ENCODE measurements at places on chromosomes 6 and 20.

DNA sequence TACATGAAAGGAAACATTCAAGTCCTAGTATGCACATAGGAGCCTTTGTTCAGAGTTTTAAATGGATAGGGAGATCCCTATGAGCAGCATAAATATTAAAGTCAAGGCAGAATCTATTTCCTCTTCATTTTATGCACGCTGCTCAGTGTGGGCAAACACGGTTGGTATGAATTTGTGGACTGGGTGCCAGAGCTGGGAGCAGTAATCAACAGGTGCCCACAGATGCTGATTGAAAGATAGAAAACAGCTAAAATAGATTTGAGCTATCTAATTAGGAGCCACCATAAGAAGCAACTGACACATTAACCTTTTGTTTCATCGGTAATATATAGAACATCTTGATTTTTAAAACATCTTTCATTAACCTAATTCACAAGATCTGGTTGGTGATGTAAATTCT, 175.5 kb downstream of the EYS start:
- DNase-seq, result no peak

- DNase-seq, result no peak
Measured at GRCh38 chr6:98777762-98778161, 56.6 kb upstream of the POU3F2 start.

- no peak for DNase-seq
Measured at GRCh38 chr6:116175344-116175743, 49.4 kb upstream of the COL10A1 start.

DNA sequence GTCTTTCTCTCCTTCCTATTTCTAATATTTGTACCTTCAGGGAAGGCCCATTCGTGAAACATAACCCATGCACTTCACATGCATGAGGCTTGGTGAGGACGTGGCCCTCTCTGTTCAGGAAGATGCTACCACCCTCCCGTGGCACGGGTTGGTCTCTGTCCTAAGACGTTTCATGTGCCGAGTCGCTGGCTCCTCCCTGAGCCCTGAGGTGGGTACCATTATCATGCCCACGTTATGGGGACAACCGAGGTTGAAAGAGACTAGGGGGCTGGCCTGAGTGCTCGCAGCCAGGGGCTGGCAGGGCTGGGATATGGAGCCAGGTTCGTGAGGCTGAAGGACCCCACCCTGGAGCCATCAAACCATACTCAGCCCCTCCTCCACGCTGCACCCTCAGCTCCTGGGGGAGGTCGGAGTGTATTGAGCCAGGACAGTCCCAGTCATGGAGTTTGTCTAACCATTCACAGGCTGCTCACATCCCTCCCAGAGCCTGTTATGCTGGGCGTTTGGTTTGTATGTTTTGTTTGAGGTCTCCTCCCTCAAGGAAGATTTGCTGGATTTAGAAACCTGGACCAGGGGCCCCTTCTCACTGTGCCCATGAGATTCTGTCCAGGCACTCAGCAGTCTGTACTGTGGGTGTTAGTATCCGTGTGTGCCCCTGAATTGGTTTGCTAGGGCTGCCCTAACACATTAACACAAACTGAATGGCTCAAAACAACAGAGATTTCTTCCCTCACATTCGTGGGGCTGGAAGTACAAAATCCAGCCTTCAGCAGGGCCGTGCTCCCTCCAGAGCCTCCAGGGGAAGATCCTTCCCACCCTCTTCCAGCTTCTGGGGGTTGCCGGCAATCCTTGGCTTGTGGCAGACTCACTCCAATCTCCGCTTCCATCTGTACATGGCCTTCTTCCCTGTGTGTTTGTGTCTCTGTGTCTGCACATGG, 88.3 kb downstream of the ANKRD60 start:
- no peak for DNase-seq

DNA sequence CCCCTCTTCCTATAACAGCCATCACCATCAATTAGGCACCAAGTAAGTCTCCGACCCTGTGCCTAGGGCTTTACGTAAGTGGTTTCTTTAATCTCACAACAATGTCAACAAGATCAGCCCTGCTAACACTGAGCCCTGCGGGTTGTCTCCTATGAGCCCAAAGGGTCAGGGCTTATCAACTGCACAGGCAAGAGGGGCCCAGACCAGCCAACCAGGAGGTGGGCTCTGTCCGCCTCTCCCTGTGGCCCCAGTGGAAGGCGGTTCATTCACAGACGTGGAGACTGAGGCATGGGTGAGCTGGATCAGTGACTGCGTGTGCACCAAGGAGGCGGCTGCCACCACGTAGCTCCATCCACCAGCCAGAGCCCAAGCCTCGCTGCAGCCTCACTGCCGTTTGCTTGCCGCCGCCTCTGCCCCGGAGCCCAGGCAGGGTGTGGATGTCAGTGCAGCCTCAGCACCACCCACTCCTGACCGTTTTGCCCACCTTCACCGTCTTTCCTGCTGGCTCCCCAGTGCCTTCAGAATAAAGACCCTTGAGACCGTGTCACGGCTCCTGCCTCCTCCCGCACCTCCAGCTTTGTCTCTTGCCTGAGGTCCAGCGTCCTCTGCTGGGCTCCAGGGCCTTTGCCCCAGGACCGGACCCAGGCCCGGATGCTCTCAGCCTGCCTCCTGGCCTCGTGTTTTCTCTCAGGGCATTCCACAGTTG, 78.7 kb downstream of the DLL1 start:
- no peak for DNase-seq

- DNase-seq, result no peak
Measured at GRCh38 chr20:51249781-51250180, 226.9 kb upstream of the KCNG1 start.

DNA sequence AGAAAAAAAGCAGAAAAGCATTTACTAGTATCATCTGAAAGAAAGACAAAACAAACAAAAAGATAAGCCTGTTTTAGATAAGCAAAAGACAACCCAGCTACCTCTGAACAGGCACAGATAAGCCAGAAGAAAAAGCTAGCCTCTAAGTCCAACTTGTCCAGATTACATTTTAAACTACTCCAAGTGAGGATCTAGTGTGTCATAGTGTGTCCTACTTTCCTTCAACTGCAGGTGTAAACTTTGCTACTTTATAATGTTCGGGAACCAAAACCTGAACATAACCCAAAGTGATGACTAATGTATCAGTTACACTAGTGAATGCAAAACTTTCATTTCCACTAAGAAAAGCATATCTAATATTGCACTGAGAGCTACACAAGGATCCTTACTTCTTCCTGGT, 19.5 kb downstream of the ADNP start:
- no peak for DNase-seq

DNA sequence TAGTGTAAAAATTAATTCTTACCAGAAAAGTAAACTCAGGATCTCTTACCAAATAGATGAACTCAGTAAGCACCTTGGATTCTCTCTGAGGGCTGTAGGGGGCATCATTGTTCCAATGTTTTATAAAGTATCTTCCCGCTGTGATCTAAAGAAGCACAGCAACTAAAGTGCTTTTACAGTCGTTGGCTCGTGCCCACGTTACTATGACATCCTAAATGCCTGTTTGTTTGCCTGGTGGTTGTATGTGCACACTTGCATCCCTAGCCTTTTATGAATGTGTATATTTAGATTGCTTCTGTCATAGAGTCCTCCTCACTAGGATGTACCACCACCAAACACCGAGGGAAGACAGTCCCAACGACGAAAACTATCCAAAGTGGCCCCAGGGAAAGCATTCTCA, 34.5 kb downstream of the SLX4IP start:
- DNase-seq, result peak; percentile 93

DNA sequence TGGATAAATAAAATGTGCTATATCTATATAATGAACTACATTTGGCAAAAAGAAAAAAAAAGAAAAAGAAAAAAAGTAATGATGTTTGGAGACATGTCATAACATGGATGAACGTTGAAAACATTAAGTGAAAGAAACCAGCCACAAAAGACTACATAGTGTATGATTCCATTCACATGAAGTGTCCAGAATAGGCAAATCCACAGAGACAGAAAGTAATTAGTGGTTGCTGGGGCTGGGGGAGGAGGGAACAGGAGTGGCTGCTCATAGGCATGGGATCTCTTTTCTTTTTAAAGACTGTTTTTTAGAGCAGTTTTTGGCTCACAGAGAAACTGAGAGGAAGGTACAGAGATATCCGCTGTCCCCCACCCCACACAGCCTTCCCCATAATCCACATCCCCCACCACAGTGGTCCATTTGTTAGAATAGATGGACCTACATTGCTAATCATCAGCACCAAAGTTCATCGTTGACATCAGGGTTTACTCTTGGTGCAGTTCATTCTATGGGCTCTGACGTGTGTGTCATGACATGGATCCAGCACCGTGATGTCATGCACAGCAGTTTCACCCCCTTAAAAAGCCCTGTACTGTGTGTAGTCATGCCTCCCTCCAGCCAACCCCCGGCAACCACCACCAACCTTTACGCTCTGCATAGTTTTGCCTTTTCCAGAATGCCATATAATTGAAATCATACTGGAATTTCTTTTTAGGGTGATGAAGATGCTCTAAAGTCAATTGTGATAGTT, 240.9 kb upstream of the RREB1 start:
- DNase-seq, result no peak

DNA sequence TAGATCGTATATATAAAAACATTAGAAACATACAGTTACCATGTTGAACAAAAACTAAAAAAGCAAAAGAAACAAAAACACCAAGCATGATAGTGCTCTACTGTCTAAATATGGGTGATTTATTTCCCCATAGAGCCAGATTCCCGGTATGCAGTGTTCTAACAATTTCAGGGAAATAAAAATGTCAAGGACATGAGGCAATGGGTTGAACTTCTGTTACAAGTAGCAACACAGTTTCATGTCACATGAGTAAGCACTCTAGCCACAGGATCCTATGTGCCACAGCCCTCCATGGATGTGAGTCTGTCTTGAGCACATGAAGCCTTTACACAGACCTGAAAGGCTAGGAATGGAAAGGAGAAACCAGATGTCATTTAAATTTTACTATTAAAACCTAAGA, 96.0 kb downstream of the MAP3K5 start:
- no peak for DNase-seq

DNA sequence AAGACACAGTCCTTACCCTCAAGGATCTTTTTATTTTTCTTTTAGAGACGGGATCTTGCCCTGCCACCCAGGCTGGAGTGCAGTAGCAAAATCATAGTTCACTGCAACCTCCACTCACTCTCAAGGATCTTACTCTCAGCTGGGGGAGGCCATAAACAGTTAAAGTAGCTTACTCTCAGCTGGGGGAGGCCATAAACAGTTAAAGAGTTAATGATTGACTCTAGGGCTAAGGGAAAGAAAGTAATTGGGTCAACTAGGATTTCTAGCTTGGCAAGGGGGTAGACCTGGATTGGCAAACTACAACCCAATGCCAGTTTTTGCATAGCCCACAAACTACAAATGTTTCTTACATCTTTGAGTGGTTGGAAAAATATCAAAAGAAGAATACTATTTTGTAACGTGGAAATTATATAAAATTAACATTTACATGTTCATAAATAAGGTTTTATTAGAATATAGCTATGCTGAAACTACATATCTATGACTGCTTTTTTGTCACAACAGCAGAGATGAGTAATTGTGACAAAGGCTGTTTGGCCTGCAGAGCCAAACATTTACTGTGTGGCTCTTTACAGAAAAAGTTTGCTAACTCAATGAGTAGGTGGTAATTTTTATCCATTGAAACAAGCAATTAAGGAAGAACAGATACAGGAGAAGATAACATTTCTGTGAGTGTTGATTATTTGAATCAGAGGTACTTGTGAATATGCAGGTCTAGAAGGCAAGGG, 46.4 kb downstream of the PTPRA start:
- DNase-seq, result no peak

DNA sequence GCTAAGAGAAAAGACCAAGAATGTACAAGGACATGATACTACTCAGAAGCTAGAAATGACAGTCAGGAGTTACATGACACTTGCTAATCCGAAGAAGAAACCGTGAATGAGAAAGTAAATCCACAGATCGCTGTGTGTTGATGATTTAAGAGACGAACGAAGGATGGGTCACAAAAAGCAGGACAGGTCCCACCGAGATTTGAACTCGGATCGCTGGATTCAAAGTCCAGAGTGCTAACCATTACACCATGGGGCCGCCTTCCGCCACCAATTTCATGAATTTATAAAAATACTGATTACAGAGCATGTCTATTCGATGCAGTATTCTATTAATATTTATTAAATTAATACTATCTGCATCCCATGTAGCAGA, 54.0 kb upstream of the BTN3A2 start:
- DNase-seq, result peak; percentile 26

GRCh38 chr6:15734118-15734897, 71.5 kb upstream of the DTNBP1 start:
- no peak for DNase-seq

GRCh38 chr20:47544852-47545251, 43.2 kb downstream of the NCOA3 start:
- DNase-seq, result no peak

DNA sequence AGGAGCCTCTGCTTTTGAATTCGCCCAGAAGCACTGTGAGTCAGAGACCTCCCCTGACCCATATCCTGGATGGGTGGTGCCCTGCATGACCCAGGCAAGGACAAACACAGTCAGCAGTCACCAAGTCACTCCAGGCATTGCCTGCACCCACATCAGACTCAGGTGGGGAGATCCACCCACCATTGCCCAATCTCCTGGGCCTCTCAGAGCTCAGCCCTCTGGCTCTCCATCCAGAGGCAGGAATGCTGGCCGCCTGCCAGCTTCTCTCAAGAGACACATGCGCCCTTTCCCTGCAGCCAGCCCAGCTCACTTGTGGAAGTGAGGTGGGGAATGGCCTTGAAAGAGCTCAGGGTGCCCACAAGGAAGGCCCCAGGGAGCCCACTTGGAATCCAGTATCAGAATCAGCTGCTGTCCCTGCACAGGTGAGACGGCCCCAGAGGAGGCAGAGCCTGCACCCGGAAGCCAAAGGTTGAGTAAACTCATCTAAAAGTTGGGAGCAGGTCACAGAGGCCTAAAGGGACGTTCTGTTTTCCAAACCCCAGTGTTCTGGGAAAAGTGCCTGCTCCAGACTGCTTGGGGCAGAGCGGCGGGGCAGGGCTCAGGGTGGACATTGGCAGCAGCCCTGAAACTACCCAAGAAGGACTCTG, 129.8 kb downstream of the PREX1 start:
- DNase-seq, result peak; percentile 87

DNA sequence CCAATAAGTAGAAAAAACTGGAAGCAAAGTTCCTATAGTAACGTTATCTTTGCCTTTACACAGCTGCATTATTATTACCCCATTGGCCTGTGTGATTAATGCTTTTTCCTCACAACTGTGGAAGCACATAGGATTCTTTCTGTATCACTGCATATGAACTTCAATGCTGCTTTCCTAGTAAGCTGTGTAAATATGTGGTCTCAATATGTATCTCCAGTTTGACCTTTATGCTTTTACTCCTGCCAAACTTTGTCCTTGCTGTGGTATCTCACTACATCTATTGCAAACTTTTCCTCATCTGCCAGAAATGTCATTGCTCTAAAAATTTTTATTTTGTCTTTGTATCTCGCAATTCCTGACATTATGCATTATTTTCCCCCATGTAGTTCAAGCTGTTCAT, 168.6 kb downstream of the ZFAND3 start:
- no peak for DNase-seq

- no peak for DNase-seq
Measured at GRCh38 chr6:119237177-119237715, 112.3 kb downstream of the MAN1A1 start.

DNA sequence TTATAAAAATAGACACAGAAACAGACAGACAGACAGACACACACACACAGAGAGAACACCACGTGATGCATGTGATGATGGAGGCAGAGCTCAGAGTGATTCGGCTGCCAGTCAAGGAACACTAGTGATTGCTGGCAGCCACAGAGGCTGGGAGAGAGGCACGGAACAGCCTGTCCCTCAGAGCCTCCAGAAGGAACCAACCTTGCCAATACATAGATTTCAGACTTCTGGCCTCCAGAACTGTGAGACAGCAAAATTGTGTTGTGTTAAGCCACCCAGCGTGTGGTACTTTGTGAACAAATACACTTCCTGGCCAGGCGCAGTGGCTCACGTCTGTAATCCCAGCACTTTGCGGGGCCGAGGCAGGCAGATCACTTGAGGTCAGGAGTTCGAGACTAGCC, 9.5 kb upstream of the PARD6B start:
- no peak for DNase-seq
